ENCODE measurements at places on chromosomes 7 and 10. TPM values are rescaled to one million over a fixed set of nuclear protein-coding genes. Genes with fewer than 3 reads are reported as not detected.

Gene PPP1R3A
- total RNA-seq = not detected

- no peak overlapping the region for H3K27ac ChIP-seq
- H3K27me3 ChIP-seq = no peaks in the 10 kb centered on the region
- H3K4me3 ChIP-seq = no peak overlapping the region
Observed at GRCh38 chr7:151856098-151856497, 20.8 kb downstream of the PRKAG2 start.

GRCh38 chr7:29192811-29193210 is 1.8 kb upstream of the CHN2 start:
- H3K27ac ChIP-seq = no peak overlapping the region
- H3K27me3 ChIP-seq = peaks cover 37% of the 10 kb centered on the region
- no peaks in the 10 kb centered on the region for H3K36me3 ChIP-seq
- H3K4me1 ChIP-seq = peaks cover 25% of the 10 kb centered on the region
- H3K4me3 ChIP-seq = no peak overlapping the region

- H3K36me3 ChIP-seq = no peaks in the 10 kb centered on the region
- H3K27me3 ChIP-seq = no peaks in the 10 kb centered on the region
- H3K4me3 ChIP-seq = no peak overlapping the region
- H3K4me1 ChIP-seq = no peaks in the 10 kb centered on the region
- H3K27ac ChIP-seq = no peak overlapping the region
Observed at GRCh38 chr7:23232966-23233365, 13.6 kb upstream of the GPNMB start.

DNA sequence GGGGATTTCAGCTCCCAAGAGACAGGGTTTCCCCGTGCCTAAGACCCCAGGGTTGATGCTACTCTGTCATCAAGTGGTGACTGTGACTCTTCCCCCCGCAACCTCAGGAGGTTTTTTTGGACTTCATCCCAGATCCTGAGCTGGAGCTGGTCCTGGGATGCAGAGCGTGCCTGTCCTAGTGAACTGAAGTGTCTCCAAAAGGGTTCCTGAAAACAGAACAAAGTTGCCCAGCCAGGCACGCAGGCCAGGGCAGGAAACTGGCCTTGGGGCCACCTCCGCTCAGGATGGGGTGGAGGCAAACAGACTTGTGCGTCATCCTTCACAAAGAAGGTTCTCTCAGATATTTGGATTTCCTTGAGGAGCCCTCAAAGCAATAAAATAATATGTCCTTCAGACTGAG is 118.9 kb downstream of the ITIH5 start:
- peaks cover 17% of the 10 kb centered on the region for H3K4me1 ChIP-seq
- no peaks in the 10 kb centered on the region for H3K36me3 ChIP-seq
- no peak overlapping the region for H3K27ac ChIP-seq
